Caudate nucleus (tissue), 63 donors: ENCODE measurements at places on chromosomes 6 and 20.

GRCh38 chr6:42406306-42407280 is 45.1 kb downstream of the TRERF1 start:
- DNase-seq, result no peak

GRCh38 chr20:64042054-64042781 is 6.2 kb downstream of the C20orf204 start:
- DNase-seq, result no peak

- no peak for DNase-seq
These were observed 90.8 kb downstream of the HACE1 start for GRCh38 chr6:104768906-104769305.

DNA sequence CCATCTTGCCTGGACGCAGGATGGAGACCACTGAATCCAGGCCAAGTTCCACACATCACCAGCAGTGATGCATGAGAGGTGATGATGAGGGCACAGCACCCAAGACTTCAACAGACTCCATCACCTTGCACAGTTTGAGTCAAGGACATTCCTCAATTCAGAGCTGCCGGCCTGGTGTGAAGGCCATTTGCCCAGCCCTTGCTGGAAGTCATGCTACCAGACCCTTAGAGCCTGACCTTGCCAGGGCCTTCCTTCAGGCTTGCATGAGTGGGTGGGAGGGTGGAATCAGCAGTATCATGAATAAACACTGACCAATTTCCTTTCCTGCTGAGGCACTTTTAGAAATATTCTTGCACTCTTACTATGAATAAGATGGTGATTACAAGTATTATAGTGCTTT is 130.2 kb upstream of the SSTR4 start:
- DNase-seq, result no peak

DNA sequence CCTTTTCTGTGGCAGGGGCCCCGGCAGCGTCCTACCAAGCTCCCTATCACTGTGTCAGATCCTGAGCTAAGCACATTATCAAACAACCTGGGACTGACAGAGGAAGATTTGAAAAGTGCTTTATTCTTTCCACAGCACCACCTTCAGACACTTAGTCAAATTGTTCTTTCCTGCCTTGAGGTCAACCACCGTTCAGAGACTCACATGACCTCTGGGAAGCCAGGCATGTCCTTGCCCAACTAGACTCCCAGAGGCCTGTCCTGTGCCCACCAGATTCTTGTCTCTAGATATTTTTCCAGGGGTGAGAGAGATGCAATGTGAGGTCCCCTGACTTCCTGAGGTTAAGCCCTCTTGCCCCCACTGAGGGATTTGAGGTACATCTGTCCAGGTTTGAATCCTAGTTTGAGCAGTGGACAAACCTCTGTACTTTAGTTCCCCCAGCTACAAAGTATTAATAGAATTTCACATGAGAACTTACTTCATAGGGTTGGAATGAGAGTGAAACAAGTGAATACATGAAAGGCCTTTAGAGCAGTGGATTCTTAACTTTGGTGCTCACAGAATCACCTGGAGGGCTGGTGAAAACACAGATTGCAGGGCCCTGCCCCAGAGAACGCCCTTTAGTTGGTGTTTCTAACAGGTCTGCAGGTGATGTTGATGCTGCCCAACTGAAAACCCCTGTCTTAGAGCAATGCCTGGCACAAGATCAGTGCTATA is 179.8 kb downstream of the CLIC5 start:
- DNase-seq, result no peak

DNA sequence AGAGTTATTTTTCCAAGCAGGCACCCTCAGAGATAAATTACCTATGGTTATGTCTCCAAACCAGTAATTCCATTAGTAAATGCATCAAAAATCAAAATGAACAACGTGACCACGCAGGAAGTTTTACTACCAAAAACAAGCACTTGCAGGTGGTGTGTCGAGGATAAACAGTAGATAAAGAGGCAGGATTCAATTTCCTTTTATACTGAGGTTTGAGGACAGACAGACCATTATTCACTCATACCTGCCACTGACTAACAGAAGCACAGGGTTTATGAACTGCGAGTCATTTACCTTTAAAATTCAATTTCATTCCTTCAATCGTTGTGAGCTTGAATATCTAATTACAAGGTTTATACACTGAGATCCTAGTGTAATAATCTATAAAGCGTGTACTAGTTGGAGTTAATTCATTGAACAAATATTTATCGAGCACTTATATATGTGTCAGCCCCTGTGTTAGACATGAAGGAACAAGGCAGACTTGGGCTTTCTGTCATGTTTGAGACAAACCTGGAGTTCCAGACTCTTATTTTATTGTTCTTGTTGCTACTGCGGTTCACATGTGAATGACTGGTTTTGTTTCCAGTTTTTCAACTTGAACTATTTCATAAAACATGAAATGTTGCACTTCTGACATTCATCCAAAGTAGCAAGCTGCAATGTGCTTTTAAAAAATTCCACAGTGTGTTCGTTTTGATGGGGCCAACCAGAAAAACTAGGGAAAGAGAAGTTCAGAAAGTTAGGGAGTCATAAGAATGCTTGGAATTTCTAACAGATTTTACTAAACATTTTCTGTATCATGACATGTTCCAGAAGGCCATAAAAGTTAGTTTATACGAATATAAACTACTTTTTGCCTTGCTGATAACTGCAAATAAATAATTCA is 205.6 kb downstream of the UST start:
- DNase-seq, result no peak

DNA sequence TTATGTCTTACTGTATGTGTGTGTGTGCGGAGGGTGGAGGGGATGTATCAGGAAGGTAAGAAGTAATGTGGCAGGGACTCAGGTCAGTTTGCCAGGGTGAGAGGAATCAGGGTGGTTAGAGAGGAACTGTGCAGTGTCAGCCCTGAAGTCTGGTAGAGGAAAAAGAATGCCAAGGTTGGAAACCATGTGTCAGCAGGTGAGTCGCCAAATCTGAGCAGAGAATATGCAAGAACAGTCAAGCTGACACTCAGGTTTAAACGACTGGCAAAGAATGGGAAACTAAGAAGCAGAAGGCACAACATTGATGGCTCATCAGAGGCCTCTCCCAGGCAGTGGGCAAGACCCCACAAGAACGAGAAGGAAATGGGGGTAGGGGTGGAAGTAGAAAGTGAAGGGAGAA is 107.5 kb upstream of the TBX18 start:
- DNase-seq, result no peak
